NCI-H146 (cell line): ENCODE measurements at places on chromosomes 11 and 22.

DNA sequence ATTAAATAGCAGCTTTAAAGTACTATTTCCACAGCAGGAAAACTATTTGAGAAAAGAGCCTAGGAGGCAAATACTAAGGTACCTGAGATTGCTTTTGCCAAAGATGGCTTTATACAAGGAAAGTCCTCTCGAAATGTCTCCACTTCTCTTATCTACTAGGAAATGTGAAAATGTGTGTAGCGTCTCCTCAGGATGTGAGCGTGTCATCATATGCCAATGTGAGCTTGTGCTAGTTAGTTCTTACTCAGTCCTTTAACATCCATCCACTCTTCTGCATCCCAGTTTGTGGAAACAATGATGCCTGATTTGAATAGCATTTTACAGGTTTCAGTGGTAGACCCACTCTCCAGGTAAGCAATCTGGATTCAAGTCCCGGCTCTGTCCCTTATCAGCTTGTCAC is 421.0 kb downstream of the DYNC2H1 start:
- no peak for DNase-seq

- no peak for DNase-seq
These were observed at the start of gene RHOD for GRCh38 chr11:67056267-67057204. Gene RHOD (plus strand): TSS chr11:67056847. CDS start chr11:67056903, 56 bp downstream.

DNA sequence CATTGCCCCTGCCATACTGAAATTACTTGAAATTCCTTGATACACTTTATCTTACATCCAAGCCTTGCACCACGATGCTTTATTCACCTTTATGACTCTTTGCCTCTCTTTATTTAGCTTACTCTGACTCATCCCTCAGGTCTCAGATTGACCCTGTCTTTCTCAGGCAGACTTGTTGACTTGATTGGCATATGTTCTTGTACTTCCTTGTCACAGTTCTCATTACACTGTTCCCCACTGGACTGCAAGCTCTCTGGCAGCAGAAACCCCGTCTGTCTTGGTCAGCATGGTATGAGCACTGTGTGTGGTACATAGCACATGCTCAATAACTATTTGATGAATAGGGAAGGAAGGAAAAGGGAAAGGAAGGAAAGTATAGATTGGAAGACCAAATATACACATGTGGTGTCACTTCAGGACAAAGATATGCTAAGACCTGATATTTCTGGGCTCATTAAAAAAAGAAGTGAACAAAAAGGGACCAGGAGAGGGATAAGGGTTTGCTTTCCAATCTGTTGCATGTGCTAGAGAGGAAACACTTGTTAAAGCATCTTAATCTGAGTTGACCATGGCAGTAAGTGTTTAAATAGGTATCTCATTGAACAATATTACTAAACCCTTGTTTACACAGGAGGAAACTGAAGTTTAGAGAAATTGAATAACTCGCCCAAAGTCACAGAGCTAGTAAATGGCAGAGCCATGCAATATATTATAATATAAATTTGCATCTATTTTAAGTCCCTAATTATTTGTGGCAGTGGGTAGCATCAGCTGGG is 7.2 kb downstream of the LYVE1 start:
- no peak for DNase-seq

DNA sequence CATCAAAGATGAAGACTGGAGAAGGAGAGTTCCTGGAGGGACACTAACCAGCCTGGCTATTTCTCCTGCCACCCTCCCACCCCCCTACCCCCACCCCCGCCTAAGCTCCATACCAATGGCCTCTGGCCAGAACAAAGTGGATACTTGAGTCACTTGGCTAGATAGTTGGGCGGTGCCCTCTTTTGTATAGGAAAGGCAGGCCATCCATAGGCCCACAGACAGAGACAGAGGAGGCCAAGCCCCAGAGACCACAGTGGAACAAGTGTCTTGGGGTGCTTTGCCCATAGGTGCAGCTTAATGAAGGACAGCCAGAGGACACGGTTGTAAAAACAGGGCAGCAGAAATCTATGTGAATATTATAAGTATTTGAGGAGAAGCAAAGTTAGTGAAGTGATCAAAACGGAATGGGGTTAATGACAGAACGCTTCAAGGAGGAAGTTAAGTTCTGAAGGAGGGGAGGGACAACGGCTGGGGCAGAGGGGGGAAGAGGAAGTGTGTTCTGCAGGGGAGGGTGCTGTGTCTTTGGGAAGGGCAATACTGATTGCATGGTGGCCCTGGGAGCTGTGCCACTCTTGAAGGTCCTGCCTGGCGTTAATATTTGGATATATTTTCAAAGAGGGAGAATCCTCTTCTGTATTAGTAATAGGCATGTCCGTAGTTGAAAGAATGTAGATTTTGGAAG is 32.7 kb downstream of the FLI1 start:
- no peak for DNase-seq

DNA sequence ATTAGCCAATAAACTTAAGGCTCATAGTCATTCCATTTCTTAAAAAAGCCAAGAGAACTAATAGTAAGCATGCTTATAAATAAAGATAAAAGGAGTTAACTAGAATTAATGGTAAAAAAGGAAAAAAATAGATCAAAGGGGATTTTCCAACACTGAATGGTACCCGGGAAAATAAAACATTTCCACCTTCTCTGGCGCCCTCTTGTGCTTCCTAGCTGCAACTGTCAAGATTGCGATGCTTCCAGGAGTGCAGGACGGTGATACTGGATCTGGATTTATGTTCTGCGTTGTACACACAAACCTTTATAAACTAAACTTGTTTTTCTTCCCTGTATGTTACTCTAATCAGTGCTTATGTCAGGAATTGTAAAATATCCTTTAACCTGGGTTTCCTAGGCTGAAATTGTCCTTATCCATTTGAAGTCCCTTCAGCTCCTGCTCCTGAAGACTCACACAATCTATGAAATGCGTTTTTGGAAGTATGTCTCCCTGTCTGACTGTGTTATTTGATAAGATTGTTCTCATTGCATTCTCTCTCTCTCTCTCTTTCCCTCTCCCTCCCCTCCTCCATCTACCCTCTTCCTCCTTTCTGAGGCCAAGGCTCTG is 9.6 kb upstream of the HTATIP2 start:
- peak; percentile 52 for DNase-seq
